ENCODE measurements at places on chromosomes 3 and 15. TPM values are rescaled to one million over a fixed set of nuclear protein-coding genes. Genes with fewer than 3 reads are reported as not detected.

LIPH gene
- under 0.01 TPM for total RNA-seq

FBXO40 gene
- not detected for total RNA-seq

TIMP4 gene
- not detected for total RNA-seq

FHIT gene
- 4.8 TPM for total RNA-seq

C15orf62 gene
- total RNA-seq, result 1.1 TPM

GOLGA8R gene
- 4.8 TPM for total RNA-seq
